ENCODE measurements at places on chromosomes 6 and 20.

DNA sequence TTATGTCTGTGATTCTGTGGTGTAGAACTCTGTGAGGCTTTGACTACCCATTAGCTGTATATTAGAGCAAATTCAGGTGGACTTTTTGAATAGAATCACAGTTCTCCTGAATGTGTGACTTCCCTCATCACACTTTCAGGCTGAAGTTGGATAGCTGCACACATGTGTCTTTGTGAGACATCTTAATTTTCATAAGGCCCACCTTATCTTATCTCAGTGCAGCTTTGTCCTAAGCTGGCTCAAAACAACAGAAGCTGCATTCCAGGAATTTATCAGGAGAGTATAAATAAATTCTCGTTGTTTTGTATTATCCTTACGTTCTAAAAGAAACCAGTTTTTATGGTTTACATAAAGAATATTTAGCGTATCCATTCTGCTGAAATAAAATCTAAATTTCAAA, 26.2 kb upstream of the SLC35D3 start:
- no peak for DNase-seq

DNA sequence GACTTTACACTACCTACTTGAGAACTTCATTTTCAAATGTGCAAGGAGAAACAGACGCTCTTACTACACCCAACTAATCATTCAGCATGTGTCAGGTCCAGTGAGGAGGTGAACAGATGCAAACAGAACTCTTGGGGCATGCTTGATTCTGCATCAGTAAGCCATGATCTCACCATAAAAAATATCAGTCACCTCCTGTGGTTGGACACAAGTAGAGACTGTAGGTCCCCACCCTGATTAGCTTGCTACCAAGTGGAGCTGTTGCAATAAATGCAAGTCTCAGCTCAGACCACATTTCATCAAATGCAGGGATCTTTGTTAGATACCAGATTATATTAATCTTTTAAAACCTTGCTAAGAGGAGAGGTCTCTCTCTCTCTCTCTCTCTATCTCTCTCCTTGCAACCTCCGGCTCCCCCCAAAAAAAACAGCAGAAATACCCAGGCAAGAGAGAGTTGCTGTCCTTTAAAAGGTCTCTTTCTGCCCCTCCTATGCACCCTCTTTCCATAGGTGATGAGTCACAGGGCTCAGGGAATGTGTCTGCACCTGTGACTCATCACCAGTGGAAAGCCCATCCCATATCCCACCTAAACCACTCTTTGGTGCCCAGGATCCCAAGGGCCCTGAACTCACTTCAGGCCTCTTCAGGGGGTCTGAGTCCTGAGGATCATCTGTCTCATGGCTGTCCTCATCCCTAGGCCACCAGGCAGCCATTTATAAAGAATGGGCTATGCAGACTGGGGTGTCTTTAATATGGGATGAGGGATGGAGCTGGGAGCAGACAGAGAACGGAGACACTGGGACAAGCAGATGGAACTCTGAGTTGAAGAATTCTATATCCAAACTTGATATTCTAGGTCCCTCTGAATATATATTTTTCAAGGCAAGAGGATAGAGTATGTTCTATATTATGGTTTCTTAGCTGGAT, 154.5 kb downstream of the QRSL1 start:
- no peak for DNase-seq

DNA sequence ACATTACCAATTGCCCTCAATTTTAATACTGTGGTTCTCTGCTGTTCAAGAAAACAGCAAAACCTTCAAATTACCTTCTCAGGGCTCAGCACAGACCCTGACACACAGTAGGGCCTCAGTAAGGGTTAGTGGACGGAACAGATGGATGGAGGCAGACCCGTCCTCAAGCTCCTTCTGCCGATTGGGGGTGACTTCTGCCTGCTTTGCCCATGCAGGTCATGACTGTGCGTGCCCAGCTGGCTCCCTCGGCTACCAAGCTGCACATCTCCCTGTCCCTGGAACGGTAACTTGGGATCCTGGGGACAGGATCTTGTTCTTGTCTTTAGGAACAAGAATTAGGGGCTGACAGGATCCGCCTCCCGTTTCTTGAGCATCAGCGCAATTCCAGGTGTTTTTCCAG, 9.8 kb upstream of the BPIFB4 start:
- no peak for DNase-seq

GRCh38 chr6:18142591-18142861, 12.4 kb downstream of the TPMT start:
- no peak for DNase-seq

DNA sequence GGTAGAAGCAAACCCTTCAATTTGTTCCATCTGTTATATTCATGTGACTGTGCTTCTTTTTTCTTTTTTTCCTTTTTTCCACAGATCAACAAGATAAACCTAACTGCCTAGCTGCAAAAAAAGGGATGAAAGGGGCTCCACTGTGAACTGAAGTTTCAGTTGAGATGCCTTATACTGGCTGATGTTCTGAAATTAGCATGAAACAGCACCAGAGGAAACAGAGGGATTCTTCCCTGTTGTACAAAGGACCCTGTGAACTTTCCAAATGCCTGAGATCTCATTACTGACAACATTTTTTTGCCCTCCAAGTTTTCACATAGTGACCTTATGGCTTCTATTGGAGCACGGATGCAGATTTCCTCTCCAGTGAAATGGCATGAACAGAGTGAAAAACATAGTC, 302.7 kb upstream of the TFAP2D start:
- no peak for DNase-seq

DNA sequence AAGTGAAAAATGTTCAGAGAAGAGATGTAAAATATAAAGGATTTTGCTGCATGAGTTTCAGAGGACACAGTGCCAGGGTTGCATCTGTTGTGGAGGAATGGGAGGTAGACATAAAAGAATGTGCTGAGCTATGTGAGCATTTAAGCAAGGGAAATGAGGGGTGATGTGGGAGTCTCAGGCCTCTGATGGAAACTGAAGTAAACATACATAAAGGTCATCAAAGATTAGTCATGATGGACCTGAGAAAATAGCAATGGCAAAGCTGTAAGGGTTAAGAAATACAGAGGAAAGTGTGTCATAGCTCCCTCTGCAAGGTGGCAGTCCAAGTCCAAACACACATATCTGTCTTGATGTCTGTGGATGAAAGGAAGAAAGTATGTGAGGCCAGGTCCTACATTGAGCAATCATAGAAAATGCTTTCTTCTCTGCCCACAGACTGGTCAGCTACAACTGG, 306.6 kb upstream of the ECI2 start:
- DNase-seq: no peak

GRCh38 chr6:24391756-24392405, 10.9 kb upstream of the MRS2 start:
- no peak for DNase-seq

DNA sequence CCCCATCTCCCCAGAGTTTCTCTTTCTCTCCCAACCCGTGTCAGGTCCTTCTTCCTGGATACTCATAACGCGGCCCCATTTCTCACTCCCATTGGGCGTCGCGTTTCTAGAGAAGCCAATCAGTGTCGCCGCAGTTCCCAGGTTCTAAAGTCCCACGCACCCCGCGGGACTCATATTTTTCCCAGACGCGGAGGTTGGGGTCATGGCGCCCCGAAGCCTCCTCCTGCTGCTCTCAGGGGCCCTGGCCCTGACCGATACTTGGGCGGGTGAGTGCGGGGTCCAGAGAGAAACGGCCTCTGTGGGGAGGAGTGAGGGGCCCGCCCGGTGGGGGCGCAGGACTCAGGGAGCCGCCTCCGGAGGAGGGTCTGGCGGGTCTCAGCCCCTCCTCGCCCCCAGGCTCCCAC, at the start of gene HLA-F:
Gene HLA-F (plus strand): TSS at position 173 of the 404 bp plus-strand sequence. CDS start 30 bp downstream, at position 203.
- peak; percentile 74 for DNase-seq

DNA sequence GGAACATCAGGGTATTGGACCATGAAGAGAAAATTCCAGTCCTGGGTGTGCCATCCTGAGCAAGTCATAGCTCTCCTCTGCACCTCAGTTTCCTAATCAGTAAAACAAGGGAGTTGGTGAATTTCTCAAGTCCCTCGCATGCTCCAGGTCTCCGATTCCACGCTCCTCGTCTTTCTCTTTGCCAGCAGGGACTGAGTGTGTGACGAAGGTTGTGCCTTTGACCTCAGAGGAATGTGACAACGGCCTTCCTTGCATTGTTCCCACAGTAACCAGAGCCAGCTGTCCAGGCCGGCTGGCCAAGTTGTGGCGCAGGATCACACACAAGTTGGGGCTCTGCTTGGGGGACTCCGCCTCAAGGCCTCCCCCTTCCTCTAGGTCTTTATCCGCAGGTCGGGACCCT, 217.3 kb downstream of the ATXN1 start:
- no peak for DNase-seq

GRCh38 chr6:6368040-6368683, 47.7 kb upstream of the F13A1 start:
- DNase-seq: no peak

GRCh38 chr20:34110745-34111641, 1.1 kb downstream of the EIF2S2 start:
- no peak for DNase-seq

GRCh38 chr6:129490521-129491255, 219.3 kb downstream of the ARHGAP18 start:
- peak; percentile 64 for DNase-seq

GRCh38 chr6:39029156-39030011, 19.2 kb upstream of the GLP1R start:
- DNase-seq: peak; percentile 11

GRCh38 chr6:137490961-137491360, 3.2 kb downstream of the OLIG3 start:
- DNase-seq: no peak

DNA sequence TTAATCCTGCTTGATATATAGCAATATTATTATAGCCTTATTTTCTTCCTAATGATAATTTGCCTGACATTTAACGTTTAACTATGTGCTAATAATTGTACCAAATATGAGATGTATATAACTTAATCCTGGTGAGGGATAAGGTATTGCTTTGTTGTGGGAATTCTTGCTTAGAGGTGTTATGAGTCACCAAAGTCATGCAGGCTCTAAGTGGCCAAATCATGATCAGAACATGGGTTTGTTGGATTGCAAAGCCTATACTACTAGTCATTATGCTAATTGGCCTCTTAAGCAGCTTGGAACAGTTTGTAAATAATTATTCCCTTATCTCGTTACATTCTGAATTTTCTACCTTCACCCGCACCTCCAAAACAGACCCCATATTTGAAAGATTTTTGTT, 21.9 kb upstream of the C6orf141 start:
- DNase-seq: no peak

- DNase-seq: no peak
Observed at GRCh38 chr20:40913224-40914185, 115.1 kb upstream of the TOP1 start.

DNA sequence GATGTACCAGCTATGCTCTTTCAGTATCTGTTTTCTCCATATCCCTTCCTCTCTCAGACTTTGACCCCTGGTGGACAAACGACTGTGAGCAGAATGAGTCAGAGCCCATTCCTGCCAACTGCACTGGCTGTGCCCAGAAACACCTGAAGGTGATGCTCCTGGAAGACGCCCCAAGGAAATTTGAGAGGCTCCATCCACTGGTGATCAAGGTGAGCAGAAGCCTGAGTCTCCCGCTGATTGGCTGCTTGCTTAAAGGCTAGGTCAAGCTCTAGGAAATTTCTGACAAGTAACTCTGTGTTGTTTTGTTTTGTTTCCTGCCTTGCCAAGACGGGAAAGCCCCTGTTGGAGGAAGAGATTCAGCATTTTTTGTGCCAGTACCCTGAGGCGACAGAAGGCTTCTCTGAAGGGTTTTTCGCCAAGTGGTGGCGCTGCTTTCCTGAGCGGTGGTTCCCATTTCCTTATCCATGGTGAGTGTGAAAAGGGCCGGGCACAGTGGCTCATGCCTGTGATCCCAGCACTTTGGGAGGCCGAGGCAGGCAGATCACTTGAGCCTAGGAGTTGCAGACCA, 28.6 kb downstream of the C6orf89 start:
- DNase-seq: no peak

DNA sequence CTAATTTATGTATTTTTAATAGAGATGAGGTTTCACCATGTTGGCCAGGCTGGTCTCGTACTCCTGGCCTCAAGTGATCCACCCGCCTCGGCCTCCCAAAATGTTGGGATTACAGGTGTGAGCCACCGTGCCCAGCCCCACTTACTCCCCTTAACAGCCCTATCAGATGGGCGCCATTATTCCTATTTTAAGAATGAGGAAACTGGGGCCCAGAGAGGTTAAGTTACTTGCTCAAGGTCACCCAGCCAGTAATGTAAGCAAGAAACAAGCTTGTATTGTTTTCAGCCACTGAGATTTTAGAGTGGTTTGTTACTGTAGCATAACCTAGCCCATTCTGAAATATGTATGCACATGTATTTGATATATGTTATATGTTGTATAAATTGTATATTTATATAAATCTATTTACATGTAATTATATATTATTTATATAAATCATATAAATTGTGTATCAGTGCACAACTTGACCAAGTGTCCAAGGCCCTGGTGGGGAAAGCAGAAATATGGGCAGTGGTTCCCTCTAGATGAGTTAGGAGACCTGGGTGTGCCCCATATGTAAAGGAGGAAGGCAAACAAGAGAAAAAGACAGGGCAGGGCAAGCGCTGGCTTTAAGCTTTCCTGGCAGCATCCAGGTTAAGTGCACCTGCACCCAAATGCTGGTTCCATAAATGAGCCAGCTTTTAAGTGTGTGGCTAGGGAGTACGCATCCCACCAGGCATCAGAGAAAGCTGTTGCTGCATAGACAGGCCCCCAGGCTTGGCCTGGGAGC, 1.2 kb upstream of the GUCA1A start:
- DNase-seq: no peak

- DNase-seq: no peak
Observed at GRCh38 chr6:122736163-122736562, 43.4 kb upstream of the FABP7 start.

GRCh38 chr20:4068708-4069107, 53.4 kb upstream of the RNF24 start:
- no peak for DNase-seq

DNA sequence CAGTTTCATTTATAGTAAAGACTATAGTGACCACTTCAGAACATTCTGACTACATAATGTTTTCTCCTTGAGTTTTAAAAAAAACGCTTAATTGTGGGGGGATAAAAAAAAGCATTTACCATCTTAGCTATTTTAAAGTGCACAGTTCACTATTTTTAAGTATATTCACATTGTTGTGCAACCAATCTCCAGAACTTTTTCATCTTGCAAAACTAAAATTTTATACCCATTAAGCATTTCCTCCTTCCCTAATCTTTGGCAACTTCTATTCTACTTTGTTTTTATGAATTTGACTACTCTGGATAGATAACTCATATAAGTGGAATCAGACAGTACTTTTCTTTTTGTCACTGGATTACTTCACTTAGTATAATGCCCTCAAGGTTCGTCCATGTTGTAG, 62.3 kb downstream of the FKBP5 start:
- DNase-seq: no peak

GRCh38 chr20:10919396-10920140, 245.8 kb upstream of the JAG1 start:
- DNase-seq: no peak

- no peak for DNase-seq
Observed at GRCh38 chr6:16375843-16376242, 137.5 kb downstream of the GMPR start.

DNA sequence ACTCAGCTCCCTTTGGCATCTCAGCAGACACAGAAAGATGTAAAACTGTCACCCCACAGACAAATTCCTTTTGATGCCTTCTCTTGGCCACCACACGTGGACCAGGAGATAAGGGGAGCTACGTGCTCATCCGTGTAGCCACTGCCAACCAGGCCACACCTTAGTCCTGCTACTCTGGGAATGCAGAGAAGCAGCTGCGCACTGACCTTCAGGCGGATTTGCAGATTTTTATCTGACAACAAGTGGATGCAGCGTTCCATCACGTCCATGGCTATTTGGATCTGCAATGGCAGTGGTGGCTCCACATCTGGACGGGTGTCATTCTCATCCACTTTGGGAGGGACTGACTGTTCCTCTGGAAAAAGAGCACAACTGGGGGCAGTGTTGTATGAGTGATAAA, 30.8 kb downstream of the TTI1 start:
- DNase-seq: no peak
